ENCODE measurements at places on chromosomes 5 and 9.

- DNase-seq, result no peak
Observed at GRCh38 chr5:180785794-180786221, 16.8 kb downstream of the MGAT1 start.

GRCh38 chr5:131112424-131112823, 52.6 kb downstream of the HINT1 start:
- DNase-seq, result no peak

GRCh38 chr9:4748612-4749011, 7.6 kb upstream of the AK3 start:
- no peak for DNase-seq

- DNase-seq, result no peak
Observed at GRCh38 chr9:83154821-83155220, 91.9 kb upstream of the RASEF start.

- no peak for DNase-seq
Observed at GRCh38 chr5:50856401-50857119, 190.1 kb downstream of the PARP8 start.

DNA sequence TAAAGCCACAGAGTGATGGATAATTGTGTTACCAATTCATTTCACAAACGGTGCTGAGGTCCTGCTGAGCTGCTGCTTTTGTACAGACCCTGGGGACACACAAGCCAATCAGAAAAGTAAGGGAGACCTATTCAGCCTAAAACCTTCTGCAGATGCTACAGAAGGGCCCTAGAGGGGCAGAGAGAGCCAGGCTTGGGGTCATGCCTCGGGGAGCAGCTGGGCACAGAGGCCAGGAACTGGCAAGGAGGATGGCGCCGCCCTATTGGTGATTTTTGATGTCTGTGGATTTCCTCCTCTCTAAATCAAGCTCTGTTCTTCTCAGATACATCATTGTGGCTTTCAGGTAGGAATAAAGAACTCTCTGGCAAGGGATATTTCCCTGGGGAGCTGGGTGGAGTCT, 181.9 kb downstream of the ZNF462 start:
- no peak for DNase-seq

DNA sequence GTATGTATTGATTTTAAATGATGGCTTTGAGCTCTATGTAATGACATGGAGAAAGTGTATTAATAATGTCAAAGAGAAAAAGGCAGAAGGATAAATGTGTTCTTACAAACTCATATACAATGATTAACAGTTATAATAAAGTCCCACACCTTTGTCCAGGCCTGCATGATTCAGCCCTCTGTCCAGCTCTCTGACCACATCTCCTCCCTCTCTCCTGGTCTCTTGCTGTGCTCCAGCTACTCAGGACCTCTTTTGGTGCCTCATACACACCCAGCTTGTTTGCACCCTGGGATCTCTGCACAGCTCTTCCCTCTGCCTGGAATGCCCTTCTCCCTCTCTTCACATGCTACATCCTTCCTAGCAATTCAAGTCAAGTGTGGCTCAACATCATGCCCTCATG, 37.5 kb upstream of the DMRT1 start:
- DNase-seq, result no peak

DNA sequence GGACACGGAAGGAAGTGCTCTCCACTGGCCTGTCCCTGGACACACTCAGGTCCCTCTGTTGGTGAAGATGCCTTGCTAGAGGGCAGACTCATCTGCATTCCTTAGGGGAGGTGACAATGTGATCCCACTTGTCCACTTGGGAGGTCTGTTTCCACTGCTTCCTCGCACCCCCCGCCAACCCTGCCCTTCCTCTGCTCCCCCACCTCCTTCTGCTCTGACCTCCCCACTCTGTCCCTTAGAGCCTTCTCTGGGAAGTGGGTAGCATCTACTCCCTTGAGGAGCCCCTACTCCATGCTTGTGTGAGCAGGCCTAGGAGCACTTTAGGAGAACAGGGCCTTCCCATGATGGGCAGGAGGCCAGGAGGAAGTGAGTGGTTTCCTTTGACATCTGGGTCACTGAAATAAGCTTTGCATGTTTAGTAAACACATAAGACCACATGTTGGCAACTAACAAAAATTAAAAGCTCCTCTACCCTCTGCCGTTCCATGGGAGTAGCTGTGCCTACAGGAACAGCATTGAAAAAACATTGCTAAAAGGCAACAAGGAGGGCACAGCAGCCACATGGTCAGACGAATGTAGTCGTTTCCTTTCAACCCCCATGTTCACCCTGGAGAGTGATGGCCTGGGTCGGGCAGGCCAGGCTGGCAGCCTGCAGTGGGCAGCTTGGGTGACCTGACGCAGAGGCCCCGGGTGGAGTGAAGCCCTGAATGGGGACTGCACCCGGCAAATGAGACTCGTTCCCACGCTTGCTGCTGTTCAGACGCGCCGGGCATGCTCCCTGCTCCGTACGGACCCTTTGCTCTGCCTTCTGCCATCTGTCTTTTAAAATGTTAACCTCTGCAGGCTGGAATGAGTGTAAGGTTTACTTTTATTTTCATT, 634.0 kb downstream of the IRX1 start:
- DNase-seq, result no peak

- no peak for DNase-seq
Observed at GRCh38 chr9:7154003-7154619, 396.3 kb downstream of the KDM4C start.

- DNase-seq, result no peak
Observed at GRCh38 chr5:158874343-158874742, 225.4 kb downstream of the EBF1 start.

GRCh38 chr9:20208226-20208625, 414.1 kb downstream of the MLLT3 start:
- no peak for DNase-seq

Measured in Panc1 (cell line).